ENCODE measurements at places on chromosomes 2 and 18. TPM values are rescaled to one million over a fixed set of nuclear protein-coding genes. Genes with fewer than 3 reads are reported as not detected.

CCBE1 gene
- total RNA-seq = 7.8 TPM

SERPINB11 gene
- total RNA-seq = not detected

CENPA gene
- total RNA-seq = 0.68 TPM

SCYGR7 gene
- not detected for total RNA-seq

SLC66A2 gene
- 33.2 TPM for total RNA-seq

TGFA gene
- 0.11 TPM for total RNA-seq

AQP12A gene
- total RNA-seq = not detected

NFE2L2 gene
- 72.5 TPM for total RNA-seq

TUBB8B gene
- 1.3 TPM for total RNA-seq

- no peaks in the 10 kb centered on the region for H3K36me3 ChIP-seq
- no peak overlapping the region for H3K4me3 ChIP-seq
- no peaks in the 10 kb centered on the region for H3K4me1 ChIP-seq
- DNase-seq = no peak
Observed at GRCh38 chr2:193581807-193582206, 1387.1 kb upstream of the TMEFF2 start.

DNA sequence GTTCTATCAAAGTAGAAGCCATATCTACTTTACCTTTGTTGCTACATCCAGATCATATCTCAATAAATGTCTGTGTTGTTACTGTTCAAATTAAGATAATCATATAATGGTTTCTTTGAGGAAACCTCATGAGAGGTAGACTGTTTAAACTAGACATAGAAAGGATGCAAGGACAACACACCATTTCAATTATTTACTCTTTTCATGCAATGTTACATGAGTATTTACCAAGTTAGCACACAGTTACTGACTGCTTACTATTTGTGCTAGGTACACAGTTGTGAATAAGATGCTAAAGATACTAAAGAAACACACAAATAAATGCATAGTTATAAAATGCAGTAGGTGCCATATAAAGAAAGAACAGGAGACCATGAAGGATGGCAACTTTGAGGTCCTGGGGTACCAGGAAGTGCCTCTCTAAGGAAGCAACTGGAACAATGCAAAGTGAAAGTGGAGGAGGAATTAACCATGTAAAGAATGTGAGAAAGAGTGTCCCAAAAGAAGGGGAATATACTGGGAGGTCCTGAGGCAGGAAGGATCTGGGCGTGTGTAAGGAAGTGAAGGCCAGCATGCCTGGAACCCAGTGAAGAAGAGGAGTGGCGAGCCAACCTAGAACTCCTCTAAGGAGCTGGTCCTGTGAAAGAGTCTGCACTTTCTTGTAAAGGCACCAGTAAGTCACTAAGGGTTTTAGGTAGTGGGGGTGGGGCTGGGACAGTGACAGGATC, 39.4 kb downstream of the RBMS1 start:
- no peak overlapping the region for H3K27ac ChIP-seq
- no peak for DNase-seq
- no peaks in the 10 kb centered on the region for H3K4me1 ChIP-seq
- H3K27me3 ChIP-seq = no peaks in the 10 kb centered on the region
- H3K4me3 ChIP-seq = no peak overlapping the region

GRCh38 chr2:224359569-224359968, 42.3 kb downstream of the FAM124B start:
- no peaks in the 10 kb centered on the region for H3K4me1 ChIP-seq
- H3K4me3 ChIP-seq = no peak overlapping the region
- no peak overlapping the region for H3K27ac ChIP-seq

GRCh38 chr2:168538133-168538532, 82.1 kb downstream of the CERS6 start:
- no peaks in the 10 kb centered on the region for H3K4me1 ChIP-seq
- DNase-seq = no peak
- H3K36me3 ChIP-seq = no peaks in the 10 kb centered on the region
- no peak overlapping the region for H3K4me3 ChIP-seq

DNA sequence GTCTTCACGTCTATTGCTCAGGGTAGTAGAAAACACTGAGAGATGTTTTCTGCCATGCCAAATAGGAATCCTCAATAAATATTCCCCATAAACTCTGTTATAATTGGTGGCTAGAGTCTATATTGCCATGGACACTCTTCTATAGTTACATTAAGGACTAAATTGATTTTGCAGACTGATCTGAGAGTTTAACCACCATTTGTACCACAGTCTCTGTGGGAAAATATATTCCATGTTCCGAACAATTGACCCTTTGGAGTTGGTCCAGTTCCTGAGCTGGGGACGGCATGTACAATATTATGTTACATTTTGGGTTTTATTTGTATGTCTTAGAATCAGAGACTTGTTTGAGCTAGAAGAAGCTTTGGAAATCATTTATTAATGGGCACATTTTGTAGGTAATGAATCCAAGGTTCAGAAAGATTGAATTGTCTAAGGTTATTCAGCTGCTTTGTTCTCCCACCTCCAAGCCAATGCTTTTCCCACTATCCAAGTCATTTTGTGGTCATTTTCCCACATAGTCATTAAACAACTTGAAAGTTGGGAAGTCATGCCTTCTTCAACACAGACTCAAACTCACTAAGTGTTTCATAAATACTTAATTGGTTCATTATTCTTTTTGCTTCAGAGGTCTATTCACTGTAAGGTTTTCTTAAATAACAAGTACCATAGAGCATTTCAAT, 5.1 kb upstream of the PPP1CB start:
- no peak overlapping the region for H3K4me3 ChIP-seq
- H3K27ac ChIP-seq = no peak overlapping the region
- H3K27me3 ChIP-seq = no peaks in the 10 kb centered on the region

DNA sequence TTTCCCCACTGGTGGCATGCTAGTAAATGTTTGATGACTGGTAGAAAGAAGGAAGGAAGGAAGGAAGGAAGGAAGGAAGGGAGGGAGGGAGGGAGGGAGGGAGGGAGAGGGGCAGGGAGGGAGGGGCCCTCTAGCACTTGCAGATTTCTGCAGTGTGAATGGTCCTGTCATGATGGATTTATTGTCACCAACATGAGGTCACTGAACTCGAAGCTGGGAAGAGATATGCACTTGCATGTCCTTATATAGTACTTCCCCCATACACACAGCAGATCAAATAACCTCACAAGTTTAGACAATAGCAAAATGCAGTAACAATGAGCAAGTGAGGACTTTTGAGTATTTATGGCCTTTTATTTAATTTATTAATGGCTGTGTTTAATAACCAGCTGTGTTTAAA, 44.5 kb upstream of the CXCR4 start:
- no peaks in the 10 kb centered on the region for H3K27me3 ChIP-seq
- no peaks in the 10 kb centered on the region for H3K4me1 ChIP-seq
- DNase-seq = no peak
- no peak overlapping the region for H3K27ac ChIP-seq
- H3K4me3 ChIP-seq = no peak overlapping the region

DNA sequence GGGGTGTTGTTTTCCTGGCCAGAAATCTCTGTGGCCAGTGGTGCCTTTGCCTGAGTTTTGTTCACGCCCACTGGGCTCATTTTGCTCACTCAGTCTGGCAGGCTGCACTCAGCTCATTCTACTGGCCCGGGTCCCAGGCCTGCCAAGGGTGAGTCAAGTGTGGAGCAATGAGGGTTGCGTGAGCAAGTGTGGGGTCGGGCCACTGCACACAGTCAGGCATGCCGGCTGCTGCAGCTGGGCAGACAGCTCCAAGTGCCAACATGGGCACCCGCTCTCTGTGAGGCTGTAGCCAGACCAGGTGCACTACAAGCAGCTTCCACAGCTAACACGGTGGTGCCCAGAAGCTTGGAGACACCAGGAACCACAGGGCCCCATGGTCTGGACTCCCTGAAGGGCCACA, 801.1 kb upstream of the RAB6C start:
- H3K27me3 ChIP-seq = no peaks in the 10 kb centered on the region
- H3K36me3 ChIP-seq = no peaks in the 10 kb centered on the region
- no peak for DNase-seq
- H3K4me1 ChIP-seq = no peaks in the 10 kb centered on the region

DNA sequence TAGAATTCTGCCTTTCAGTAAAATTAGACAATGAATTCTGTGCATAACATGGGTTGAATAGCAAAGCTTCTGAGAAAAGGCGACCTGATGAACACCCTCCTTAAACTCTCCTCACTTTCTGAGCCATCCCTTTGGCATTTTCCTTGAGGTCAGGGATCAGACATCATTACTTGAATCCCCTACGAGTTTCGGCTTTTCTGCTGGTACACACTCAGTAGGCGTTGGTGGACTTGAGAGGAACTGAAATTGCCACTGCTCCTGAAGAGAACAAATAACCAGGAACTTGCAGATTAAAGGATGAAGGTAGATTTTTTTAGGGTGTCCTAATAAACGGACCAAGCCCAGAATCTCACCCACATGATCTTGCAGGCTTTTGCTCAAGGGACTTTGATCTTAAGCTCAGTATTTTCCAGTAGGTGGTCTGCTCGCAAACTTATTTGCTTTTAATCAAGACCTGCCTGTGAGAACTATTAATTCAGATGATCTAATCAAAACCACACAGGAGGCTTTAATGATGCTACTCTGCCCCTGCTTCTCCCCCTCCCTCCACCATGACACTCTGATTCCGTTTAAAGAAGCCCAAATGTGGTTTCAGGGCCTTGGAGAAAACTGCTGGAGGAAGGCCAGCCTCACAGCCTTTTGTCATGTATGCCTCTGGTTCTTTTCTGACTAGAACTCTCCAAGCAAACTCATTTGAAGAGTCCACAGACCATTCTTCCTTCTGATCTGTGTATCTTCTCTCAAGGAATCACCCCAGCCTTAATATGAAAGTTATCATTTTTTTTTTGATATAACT, 124.9 kb downstream of the PRKCE start:
- H3K27me3 ChIP-seq = no peaks in the 10 kb centered on the region
- no peak overlapping the region for H3K27ac ChIP-seq
- no peaks in the 10 kb centered on the region for H3K36me3 ChIP-seq
- H3K4me1 ChIP-seq = no peaks in the 10 kb centered on the region
- DNase-seq = no peak

DNA sequence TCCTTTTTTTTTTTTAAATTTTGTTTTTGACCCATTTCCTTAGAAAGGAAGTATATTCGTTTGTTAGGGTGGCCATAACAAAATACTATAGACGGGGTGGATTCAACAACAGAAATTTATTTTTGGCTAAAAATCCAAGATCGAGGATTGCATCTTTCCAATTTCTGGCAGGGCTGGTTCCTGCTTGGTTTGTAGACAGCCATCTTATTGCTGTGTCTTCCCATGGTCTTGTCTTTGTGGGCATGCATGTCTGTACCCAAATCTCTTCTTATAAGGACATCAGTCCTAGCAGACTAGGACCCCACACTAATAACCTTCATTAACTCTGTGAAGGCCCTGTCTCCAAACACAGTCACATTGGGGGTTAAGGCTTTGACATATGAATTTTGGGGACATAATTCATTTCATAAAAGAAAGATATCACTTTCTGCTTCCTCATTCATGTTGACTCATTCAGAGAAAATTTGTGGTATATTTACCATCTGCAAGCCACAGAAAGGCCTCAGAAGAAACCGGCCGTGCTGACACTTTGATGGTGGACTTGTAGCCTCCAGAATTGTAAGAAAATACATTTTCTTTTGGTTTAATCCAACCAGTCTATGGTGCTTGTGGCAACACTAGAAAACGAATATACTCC, 262.1 kb downstream of the LPIN1 start:
- H3K27me3 ChIP-seq = no peaks in the 10 kb centered on the region
- no peak overlapping the region for H3K4me3 ChIP-seq
- no peaks in the 10 kb centered on the region for H3K36me3 ChIP-seq
- no peak overlapping the region for H3K27ac ChIP-seq
- DNase-seq = no peak

DNA sequence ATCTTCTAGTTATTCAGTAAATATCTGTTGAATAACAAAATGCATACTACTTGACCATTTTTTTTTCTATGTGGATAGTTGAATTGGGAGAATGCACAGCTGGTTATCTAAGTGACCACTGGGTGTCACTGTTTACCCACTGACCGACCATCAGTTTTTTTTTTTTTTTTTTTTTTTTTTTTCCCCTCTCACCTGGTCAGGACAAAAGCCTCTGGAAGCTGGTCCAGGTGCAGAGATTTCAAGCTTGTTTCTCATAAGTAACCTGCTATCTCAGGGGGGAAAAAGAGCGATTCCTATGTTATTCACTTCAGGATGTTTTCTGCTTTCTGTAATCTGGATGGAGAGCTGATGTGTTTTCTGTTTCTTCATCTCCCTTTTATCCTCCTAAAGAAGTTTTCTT, 256.0 kb downstream of the DCDC2C start:
- H3K36me3 ChIP-seq = no peaks in the 10 kb centered on the region
- no peaks in the 10 kb centered on the region for H3K4me1 ChIP-seq
- H3K27me3 ChIP-seq = peaks cover 11% of the 10 kb centered on the region
- H3K27ac ChIP-seq = no peak overlapping the region
- DNase-seq = no peak

DNA sequence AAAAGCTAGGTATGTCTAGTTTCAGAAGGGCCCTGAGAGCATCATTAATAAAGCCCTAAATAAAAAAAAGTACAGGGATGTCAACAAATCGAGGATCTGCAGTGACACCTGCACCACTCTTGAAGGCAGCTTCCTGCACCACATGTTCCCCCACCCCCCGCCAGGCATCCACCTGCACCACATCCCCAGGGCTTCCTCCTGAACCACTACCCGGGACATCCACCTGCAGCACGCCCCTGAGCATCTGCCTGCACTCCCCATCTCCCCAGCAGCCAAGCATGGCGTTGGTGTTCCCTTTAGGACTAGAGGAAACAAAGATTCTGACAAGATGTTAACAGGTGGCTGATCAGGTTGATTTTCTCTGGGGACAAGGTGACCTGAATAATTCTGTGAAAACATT, 55.2 kb downstream of the DLGAP1 start:
- no peaks in the 10 kb centered on the region for H3K36me3 ChIP-seq
- no peaks in the 10 kb centered on the region for H3K27me3 ChIP-seq
- no peaks in the 10 kb centered on the region for H3K4me1 ChIP-seq
- no peak for DNase-seq

- peaks cover 40% of the 10 kb centered on the region for H3K4me1 ChIP-seq
- H3K36me3 ChIP-seq = no peaks in the 10 kb centered on the region
- no peaks in the 10 kb centered on the region for H3K27me3 ChIP-seq
- DNase-seq = no peak
- H3K27ac ChIP-seq = no peak overlapping the region
Observed at GRCh38 chr2:98476192-98476868, 31.7 kb downstream of the INPP4A start.

DNA sequence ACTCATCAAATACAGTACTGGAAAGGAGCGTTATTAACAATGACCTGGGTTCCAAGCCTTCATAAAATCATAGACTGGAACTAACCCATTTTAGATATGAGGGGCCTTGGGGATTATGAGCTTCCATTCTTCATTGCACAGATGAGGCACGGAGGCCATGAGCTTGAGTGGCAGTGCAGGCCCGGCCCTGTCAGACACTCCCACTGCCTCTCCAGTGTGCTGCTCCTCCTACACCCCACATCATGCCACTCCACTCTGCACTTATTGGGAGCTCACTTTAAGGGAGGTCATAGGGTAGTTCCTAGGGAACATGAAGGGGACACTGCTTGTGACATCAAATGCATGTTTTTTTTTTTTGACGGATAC, 77.9 kb downstream of the TSN start:
- no peak for DNase-seq
- no peak overlapping the region for H3K4me3 ChIP-seq
- no peaks in the 10 kb centered on the region for H3K27me3 ChIP-seq

GRCh38 chr2:60608679-60609078, 55.2 kb upstream of the BCL11A start:
- no peak overlapping the region for H3K4me3 ChIP-seq
- DNase-seq = no peak
- H3K4me1 ChIP-seq = no peaks in the 10 kb centered on the region
- no peaks in the 10 kb centered on the region for H3K36me3 ChIP-seq
- H3K27me3 ChIP-seq = no peaks in the 10 kb centered on the region
- no peak overlapping the region for H3K27ac ChIP-seq

GRCh38 chr2:150981826-150982225, 279.8 kb downstream of the RBM43 start:
- no peaks in the 10 kb centered on the region for H3K4me1 ChIP-seq
- no peaks in the 10 kb centered on the region for H3K27me3 ChIP-seq
- H3K36me3 ChIP-seq = no peaks in the 10 kb centered on the region
- no peak overlapping the region for H3K27ac ChIP-seq
